ENCODE measurements at places on chromosomes 2 and 18.

DNA sequence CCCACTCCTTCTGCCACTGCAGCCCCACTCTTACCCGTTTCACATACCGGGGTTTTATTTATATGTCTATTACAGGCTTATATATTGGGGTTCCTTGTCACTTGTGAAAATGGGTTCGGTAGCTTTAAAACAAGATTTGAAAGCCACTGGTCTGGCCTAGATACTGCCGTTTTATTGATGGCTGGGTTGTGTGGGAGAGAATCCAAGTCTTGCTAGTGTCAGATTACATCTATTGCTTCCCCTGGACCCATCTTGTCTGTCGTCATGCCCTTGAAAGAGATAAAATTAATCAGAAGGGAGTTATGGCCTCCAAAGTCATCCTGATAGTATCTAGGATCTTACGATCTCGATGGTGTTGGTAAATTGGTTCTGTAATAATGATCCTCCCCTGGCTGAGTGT, 79.4 kb downstream of the EIPR1 start:
- DNase-seq = no peak

DNA sequence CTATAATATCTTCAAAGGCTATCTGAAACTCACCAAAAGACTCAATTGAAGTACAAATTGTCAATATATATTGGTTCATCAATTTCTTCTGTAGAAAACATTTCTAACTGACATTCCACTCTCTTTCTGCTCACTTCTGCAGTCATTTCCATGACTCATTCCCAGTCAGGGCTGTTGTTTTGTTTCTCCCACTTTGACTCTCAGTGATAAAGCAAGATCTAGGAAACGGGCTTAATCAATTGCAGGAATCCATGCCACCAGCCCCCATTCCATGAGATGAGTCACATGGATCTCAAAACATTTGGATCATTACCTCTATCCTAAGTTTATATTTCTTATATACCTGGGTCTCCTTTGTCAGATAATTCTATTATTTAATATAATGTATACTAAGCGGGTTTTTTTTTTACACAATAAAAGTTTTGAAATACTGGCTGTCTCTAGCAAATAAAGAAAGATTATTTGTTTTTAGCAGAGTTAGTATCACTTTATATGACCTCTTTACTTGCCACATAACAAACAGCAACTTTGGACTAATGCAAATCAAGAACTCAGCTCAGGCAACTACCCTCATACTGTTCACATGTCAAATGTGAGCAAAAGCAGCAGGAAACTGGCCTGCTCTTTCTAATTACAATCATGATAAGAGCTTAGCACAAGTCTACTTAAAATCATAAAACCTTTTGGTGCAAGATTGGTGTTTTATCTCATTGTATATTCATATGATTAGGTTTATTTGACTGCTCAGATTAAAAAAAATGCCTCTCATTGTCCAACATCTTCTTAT, 251.1 kb upstream of the PIK3C3 start:
- no peak for DNase-seq

DNA sequence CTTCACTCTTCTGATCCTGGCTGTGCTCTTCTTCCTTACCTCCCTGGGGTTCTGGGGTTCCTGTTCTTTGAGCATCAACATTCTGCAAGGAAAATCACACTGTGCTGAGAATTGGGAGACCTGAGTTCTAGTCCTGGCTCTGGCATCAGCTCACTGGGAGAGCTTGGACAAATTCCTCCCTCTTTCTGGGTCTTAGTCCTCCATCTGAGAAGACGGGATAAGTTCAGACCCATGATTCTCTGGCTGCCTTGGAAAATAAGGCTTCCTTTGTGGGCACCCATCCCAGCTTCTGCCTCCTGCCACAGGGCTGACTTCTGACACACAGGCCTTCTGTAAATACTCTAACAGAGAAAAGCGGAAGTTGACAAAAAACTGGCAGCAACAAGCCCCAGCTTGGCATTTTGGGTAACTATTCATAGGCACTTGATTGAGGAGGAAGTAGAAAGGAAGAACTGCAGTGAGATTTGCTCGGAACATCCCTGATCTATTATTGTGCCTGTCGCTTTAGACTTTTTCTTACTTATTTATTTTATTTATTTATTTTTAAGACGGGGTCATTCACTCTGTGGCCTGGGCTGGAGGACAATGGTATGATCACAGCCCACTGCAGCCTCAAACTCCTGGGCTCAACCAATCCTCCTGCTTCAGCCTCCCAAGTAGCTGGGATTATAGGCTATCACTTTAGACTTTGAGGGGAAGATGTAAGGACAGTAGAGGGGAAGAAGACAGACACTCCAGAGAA, 7.9 kb downstream of the PCBP1 start:
- no peak for DNase-seq

GRCh38 chr2:100425573-100426383, 8.3 kb upstream of the CHST10 start:
- no peak for DNase-seq

DNA sequence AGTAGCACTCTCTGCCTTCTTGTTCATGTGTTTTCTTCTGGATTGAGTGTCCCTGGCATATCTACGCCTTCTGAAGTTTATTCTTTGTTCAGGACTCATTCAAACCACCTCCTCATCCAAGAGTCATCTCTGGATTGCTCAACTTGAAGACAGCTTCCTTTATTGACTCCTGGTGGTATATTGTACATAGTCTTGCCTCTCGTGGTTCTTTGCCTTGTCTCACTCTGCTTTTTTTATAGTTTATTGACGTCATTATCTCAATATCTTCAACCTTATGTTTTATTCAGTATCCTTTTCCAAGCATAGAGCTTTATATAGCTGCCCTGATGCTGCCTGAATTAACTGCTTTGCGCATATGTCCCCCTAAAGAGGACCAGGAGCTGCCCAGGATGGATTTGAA, 161.7 kb downstream of the INSIG2 start:
- DNase-seq = no peak

DNA sequence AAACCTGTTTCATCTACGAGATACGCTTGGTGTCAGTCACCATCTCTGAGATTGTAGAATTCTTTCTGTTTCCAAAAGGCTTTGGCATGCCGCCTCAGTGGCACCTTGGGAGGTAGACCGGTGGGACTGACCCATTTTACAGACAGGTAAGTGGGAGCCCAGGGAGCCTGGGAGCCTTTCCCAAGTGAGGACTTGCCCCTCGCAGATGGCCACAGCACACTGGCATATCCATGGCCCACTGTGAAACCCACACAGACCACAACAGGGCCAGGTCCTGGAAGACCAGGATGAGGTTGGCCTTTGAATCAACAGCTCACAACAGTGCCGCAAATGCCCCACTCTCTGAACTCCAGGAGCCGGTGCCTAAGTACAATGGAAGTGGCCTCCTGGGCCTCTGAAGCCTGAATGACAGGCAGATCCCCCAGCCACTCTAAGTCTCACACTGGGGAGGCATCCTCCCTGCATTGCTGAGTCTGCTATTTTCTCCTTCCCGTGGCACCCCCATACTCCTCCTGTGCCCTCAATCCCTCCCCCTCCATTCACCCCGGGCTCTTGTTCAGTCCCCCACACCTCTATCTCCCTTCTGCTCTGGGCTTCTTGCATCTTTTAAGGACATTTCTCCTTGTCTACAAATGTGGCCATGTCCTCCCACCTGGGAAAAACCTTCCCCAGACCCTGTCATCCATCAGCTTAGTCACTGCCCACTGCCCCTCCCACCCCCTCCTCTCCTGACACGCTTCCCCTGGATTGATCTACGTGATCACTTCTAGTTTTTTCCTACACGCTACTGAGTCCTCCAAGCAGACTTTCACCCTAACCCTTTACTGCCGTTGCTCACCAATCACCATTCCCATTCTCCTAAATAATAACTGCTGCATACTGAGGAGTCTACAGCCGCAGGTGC, 26.2 kb downstream of the CENPA start:
- DNase-seq = no peak

DNA sequence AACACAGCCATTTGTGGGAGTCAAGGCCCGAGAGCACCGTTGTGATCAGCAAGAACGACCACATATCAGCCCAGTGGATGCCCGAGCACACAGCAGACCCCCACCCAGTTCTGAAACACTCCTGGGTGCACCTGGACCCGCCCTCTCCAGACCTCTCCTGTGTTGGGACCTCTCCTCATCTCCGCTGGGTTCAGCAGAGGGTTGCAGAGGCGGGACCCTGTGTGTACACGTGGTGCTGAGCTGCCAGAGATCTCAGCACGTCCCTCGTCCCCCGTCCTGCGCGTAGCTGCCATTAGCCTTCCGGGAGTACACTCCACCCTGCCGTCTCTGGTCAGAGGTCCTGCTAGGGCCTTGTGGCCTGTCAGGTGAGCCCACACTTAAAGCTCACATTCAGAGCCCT, 51.7 kb downstream of the ADI1 start:
- no peak for DNase-seq

DNA sequence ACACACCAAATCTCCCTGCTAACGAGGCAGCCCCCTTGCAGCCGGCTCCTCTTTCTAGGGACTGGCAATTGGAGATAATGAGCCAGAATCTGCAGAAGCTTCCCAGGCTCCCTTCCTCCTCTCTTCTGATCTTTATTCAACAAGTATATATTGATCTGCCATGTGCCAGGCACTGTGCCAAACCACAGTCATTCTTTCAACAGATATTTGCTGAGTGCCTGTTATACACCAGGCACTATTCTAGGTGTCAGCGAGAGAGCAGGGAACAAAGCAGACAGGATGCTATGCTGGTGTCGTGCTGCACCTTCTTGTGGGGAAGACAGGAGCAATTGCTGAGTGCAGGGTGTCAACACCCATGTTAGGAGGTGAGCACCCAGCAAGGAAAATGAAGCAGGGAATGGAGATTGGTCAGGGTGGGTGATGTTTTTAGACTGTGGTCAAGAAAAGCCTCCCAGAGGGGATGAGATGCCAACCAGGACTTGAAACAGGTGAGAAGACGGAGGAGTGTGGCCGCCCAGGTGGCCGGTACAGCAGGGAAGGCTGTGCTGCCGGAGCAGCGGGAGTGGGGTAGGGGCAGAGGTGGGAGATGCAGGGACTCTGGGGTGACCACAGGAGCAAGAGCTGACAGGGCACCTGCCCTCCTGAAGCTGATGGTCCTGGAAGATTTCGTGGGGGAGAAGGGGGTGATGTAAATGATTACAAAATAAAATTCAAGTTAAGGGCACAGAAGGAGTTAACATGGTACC, 307.6 kb upstream of the RAB12 start:
- DNase-seq = no peak

DNA sequence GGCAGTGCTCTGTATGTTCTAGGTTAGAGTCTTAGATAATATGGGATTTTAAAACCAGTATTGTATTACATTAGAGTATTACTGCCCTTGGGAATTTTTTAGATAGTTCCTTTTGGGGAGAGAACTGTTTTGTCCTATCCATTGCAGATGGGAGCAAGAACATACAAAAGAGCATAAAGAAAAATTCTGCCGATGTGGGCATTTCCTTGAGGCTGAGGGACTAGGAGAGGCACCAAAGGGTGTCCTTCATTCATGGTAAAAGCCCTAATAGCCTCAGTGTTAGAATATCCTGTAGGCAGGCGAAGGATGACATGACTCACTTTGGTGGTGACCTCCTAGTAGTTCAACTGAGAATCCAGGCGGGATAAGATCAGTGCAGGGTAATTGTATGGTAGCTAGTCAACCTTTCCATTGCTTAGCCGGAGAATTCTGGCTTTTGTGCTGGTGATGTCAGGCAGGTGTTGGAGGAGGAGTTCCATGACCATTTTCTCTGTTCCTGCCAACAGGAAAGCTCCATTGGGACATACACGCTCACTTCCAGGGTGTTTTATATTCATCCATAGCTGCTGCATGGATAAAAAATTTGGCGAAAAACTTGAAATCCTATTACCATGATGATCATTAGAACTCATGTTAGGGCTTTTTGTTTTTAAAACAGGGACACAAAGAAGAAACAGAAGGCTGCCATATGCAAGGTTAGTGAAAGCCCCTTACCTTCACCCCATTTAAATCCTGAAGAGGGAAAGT, 28.1 kb downstream of the EPAS1 start:
- no peak for DNase-seq

DNA sequence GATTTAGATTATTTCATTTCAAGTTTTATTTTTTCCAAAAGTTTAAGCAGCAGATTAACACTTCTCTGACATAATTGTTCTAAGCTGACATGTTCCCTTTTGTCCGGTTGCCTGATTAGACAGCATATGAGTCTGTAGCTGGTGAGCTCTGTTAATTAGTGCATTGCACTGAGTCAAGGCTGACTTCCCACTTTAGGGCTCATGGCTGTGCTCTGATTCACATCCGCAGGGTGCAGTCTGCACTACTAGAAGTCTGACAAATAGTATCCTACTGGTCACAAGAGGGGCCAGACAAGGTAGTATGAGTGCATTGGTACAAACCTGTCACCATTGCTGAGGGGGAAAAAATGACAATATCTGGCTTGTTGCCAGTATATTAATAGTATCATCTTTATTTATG, 443.9 kb upstream of the ZNF804A start:
- DNase-seq = no peak

DNA sequence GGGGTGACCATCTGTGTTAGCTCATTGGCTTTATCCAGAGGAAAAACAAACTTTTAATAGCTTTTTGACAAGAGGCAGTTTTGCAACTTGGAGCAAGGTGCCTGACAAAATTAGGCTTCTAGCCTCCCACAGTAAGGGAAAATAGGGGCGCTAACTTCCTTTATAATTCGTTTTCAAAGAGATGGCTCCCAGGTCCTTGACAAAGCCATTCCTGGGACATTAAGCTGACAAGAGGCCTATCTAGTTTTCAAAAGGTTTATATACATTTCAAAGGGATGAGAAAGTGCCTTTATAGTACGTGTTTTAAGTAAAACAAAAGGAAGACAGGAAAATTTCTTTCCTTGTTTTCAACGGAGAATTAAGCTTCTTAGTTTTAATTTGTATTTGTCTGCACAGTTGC, 159.4 kb upstream of the GCFC2 start:
- no peak for DNase-seq

- no peak for DNase-seq
Observed at GRCh38 chr18:22432657-22433137, 15.0 kb upstream of the CTAGE1 start.

GRCh38 chr18:28078298-28078697, 98.6 kb downstream of the CDH2 start:
- DNase-seq = no peak

GRCh38 chr2:33123216-33123615, 176.5 kb downstream of the LTBP1 start:
- no peak for DNase-seq

- DNase-seq = no peak
Observed at GRCh38 chr2:46091961-46092667, 205.1 kb upstream of the EPAS1 start.

- no peak for DNase-seq
Observed at GRCh38 chr2:41827354-41827971, 220.4 kb upstream of the PKDCC start.

GRCh38 chr2:200929334-200930249, 33.9 kb downstream of the ORC2 start:
- DNase-seq = no peak
